ENCODE measurements at places on chromosomes 7 and 10. TPM values are rescaled to one million over a fixed set of nuclear protein-coding genes. Genes with fewer than 3 reads are reported as not detected.

Gene EN2
- not detected for total RNA-seq

Gene ACSM6
- 0.48 TPM for total RNA-seq

Gene UCMA
- not detected for total RNA-seq

Gene GPR15LG
- total RNA-seq, result 16.6 TPM

Gene ARMC3
- 0.21 TPM for total RNA-seq

Gene PRPS1L1
- total RNA-seq, result not detected

Gene HELLS
- 99.1 TPM for total RNA-seq

Gene C7orf33
- not detected for total RNA-seq

Gene NEUROG3
- not detected for total RNA-seq

Gene UPF2
- 31.4 TPM for total RNA-seq

Gene ADCY1
- total RNA-seq, result 3.7 TPM

Gene WEE2
- 0.42 TPM for total RNA-seq

Gene SPAG6
- total RNA-seq, result 0.37 TPM

Gene BTBD16
- 2.6 TPM for total RNA-seq

Gene METTL27
- total RNA-seq, result 2.9 TPM

Gene RNF148
- total RNA-seq, result 4.1 TPM

Gene ARHGEF5
- 3.6 TPM for total RNA-seq

Gene FAM241B
- total RNA-seq, result not detected

Gene TSPAN15
- total RNA-seq, result 38.0 TPM

Gene TMEM140
- 9.2 TPM for total RNA-seq

Gene SH2B2
- 1.8 TPM for total RNA-seq

Gene ATG9B
- not detected for total RNA-seq

Gene KLF14
- total RNA-seq, result 0.32 TPM

Gene PIK3AP1
- 6.6 TPM for total RNA-seq

Gene POLL
- total RNA-seq, result 10.4 TPM

Gene CPXM2
- 12.3 TPM for total RNA-seq

Gene PPP1R3C
- total RNA-seq, result 129 TPM

Gene GPR26
- not detected for total RNA-seq

Gene CCDC172
- total RNA-seq, result not detected

Gene ECHDC3
- total RNA-seq, result 1.5 TPM

Gene DNAJC12
- total RNA-seq, result 9.8 TPM

Gene MKI67
- total RNA-seq, result 17.8 TPM

Gene IGF2BP3
- 65.7 TPM for total RNA-seq

Gene ASB4
- 1.9 TPM for total RNA-seq
